ENCODE measurements at places on chromosomes 11 and 22. TPM values are rescaled to one million over a fixed set of nuclear protein-coding genes. Genes with fewer than 3 reads are reported as not detected.

OR8D4 gene
- not detected for total RNA-seq

KREMEN1 gene
- total RNA-seq = 0.65 TPM

APOL4 gene
- 0.57 TPM for total RNA-seq

NTM gene
- 0.29 TPM for total RNA-seq

APLP2 gene
- total RNA-seq = 845 TPM

DMC1 gene
- total RNA-seq = 0.96 TPM

OR2D2 gene
- total RNA-seq = not detected

SLC43A1 gene
- total RNA-seq = 13.1 TPM

SLC5A4 gene
- 2.6 TPM for total RNA-seq

POU2AF3 gene
- not detected for total RNA-seq

SNU13 gene
- 89.8 TPM for total RNA-seq

MUC6 gene
- not detected for total RNA-seq

ARHGAP20 gene
- total RNA-seq = 2.7 TPM

OR51B4 gene
- not detected for total RNA-seq

VWA5A gene
- total RNA-seq = 13.1 TPM

FDXACB1 gene
- 2.1 TPM for total RNA-seq

ELFN2 gene
- total RNA-seq = 0.33 TPM

TMEM184B gene
- total RNA-seq = 65.0 TPM

BLID gene
- total RNA-seq = 8.2 TPM

BIK gene
- total RNA-seq = 0.76 TPM

KLHL35 gene
- total RNA-seq = 2.0 TPM

Data from vein endothelial cell (primary cell).